ENCODE measurements at places on chromosomes 3 and 15.

DNA sequence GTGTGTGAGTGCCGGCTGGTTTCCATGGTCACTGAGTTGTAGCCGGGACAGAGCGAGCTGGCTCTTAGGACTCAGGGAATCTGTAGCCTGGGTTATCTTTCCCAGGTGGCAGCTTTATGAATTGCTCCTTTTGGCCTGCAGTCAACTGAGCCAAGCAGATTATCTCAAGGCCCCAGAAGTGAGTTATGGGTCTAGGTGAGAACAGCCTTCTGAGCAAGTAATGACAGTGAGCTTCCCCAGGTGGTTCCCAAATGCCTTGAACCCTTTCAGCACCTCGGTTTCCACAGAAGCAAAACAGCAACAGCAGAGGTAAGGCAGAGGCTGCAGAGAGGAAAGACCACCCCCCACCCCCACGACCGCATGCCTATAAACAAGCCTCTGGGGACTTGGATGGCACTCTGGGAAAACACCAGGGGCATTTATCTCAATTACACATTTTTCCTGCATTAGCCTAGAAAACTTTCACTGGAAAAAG, 56.7 kb upstream of the DGKG start:
- no peak for ATAC-seq

- ATAC-seq = no peak
Observed at GRCh38 chr15:40871749-40872617, 2.1 kb downstream of the RHOV start.

DNA sequence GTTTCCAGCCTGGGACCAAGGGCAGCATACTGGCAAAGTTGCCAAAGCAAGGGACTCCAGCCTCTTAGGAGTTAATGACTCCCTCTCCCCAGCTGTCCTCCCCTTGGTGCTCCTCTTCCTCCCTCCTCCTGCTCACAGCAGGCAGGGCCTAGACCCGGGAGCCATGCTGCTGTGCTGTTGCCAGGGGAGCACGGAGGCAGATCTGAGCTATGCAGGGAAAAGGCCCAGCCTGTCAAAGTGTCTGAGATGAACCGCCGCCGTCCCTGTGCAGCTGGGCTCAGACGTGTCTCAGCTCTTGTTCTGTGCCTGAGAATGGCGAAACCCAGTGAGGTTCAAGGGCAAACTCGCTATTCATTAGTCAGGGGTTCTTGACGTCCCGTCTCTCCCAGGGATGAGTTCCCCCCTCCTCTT, 60.8 kb upstream of the POLG start:
- no peak for ATAC-seq

GRCh38 chr3:26962492-26963360, 340.2 kb downstream of the LRRC3B start:
- ATAC-seq = no peak

GRCh38 chr15:33124279-33124678, 70.2 kb downstream of the FMN1 start:
- no peak for ATAC-seq

DNA sequence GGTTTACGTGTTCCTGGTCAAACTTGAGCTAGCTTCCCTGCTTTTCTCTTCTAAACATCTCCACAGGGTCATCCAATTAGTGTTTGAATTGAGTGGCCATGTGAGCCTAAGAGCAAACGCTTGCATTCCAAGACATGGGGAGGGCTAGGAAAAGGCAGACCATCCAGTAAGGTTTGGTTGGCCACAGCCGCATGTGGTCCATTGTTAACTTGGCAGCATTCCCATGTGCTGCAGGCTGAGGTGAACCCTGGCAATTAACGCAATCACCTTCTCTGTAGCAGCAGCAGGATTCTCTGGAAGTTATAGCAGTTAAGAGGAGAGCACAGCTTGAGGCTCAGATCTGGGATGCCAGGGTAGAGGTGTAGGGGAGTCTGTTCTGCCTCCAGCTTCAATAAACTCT, 502.2 kb upstream of the LMCD1 start:
- ATAC-seq = no peak

- no peak for ATAC-seq
Observed at GRCh38 chr3:116154389-116154788, 290.9 kb downstream of the LSAMP start.

- ATAC-seq = no peak
Observed at GRCh38 chr3:123499322-123499721, 50.4 kb upstream of the ADCY5 start.

- no peak for ATAC-seq
Observed at GRCh38 chr3:134065252-134066157, 35.8 kb upstream of the SLCO2A1 start.

GRCh38 chr3:135082706-135083105, 287.6 kb downstream of the EPHB1 start:
- no peak for ATAC-seq

DNA sequence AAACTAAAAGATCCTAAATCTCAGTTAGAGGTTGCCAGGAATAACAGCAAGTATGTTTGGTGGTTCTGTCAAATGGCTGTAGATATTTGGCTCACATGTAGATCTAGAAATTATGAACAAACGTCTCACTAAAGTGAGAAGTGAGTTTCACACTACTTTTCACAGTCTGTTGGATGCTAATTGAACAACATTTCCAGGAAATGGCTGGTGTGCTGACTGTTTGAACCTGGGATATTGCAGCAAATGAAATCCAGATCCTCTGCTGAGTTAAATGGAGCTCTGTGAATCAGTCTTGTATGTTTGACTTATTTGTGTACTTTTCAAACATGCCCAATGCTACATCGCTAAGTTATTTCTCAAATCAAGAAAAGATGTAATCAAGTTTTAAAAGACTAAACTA, 21.3 kb upstream of the RSL24D1 start:
- ATAC-seq = no peak

DNA sequence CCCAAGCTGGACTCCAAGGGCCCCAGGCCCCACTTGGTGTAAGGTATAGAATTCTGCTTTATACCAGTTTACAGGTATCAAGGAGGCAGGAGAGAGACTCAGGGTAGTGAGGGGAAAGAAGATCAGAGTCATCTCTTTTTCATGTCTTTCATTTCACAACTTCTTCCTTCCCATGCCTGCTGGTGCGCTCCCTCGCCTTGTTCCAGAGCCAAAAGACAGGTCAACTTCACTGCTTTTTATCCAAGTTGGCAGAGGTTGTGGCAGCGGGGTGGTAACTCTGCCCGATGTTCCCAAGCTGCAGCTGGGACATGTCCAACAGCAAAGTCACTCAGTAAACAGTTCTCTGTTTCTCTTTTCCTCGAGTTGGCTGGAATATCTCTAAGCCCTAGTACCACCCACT, 86.3 kb upstream of the TCF12 start:
- no peak for ATAC-seq
